ENCODE measurements at places on chromosomes 6 and 20. TPM values are rescaled to one million over a fixed set of nuclear protein-coding genes. Genes with fewer than 3 reads are reported as not detected.

RNF39 gene
- total RNA-seq = not detected

PHACTR2 gene
- 82.3 TPM for total RNA-seq

ARMH2 gene
- total RNA-seq = not detected

PEX7 gene
- 7.0 TPM for total RNA-seq

GRCh38 chr6:133991096-133991593 is 38.1 kb downstream of the TBPL1 start:
- no peaks in the 10 kb centered on the region for H3K27me3 ChIP-seq
- peaks cover 29% of the 10 kb centered on the region for H3K36me3 ChIP-seq
- DNase-seq = peak; percentile 72
- no peak overlapping the region for H3K27ac ChIP-seq
- peaks cover 7% of the 10 kb centered on the region for H3K4me1 ChIP-seq
- H3K4me3 ChIP-seq = no peak overlapping the region

GRCh38 chr20:42959996-42960395 is 229.7 kb downstream of the PTPRT start:
- H3K27ac ChIP-seq = no peak overlapping the region
- no peaks in the 10 kb centered on the region for H3K36me3 ChIP-seq
- no peaks in the 10 kb centered on the region for H3K4me1 ChIP-seq
- DNase-seq = no peak
- no peak overlapping the region for H3K4me3 ChIP-seq
- H3K27me3 ChIP-seq = no peaks in the 10 kb centered on the region

GRCh38 chr20:36463212-36464061 is 77.9 kb upstream of the MYL9 start:
- H3K27ac ChIP-seq = peak overlapping the region; percentile 95
- H3K36me3 ChIP-seq = peaks cover 6% of the 10 kb centered on the region
- H3K27me3 ChIP-seq = no peaks in the 10 kb centered on the region
- H3K4me3 ChIP-seq = peak overlapping the region; percentile 96
- peaks cover 59% of the 10 kb centered on the region for H3K4me1 ChIP-seq

- DNase-seq = no peak
- no peak overlapping the region for H3K4me3 ChIP-seq
- H3K4me1 ChIP-seq = peaks cover 28% of the 10 kb centered on the region
- no peaks in the 10 kb centered on the region for H3K36me3 ChIP-seq
Observed at GRCh38 chr20:43766385-43766784, 39.6 kb upstream of the GTSF1L start.

DNA sequence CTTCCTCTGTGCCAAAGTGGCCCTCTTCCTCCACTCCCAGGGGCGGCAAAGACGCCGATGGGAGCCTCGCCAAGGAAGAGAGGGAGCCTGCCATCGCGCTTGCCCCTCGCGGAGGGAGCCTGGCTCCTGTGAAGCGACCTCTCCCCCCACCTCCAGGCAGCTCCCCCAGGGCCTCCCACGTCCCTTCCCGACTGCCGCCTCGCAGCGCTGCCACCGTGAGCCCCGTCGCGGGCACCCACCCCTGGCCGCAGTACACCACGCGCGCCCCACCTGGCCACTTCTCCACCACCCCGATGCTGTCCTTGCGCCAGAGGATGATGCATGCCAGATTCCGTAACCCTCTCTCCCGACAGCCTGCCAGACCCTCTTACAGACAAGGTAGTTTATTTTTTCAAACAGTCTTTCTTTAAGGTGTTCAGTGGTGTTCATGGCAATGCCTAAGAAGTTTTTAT is 64.9 kb downstream of the FNDC1 start:
- peaks cover 16% of the 10 kb centered on the region for H3K27me3 ChIP-seq
- H3K4me3 ChIP-seq = no peak overlapping the region
- DNase-seq = no peak

DNA sequence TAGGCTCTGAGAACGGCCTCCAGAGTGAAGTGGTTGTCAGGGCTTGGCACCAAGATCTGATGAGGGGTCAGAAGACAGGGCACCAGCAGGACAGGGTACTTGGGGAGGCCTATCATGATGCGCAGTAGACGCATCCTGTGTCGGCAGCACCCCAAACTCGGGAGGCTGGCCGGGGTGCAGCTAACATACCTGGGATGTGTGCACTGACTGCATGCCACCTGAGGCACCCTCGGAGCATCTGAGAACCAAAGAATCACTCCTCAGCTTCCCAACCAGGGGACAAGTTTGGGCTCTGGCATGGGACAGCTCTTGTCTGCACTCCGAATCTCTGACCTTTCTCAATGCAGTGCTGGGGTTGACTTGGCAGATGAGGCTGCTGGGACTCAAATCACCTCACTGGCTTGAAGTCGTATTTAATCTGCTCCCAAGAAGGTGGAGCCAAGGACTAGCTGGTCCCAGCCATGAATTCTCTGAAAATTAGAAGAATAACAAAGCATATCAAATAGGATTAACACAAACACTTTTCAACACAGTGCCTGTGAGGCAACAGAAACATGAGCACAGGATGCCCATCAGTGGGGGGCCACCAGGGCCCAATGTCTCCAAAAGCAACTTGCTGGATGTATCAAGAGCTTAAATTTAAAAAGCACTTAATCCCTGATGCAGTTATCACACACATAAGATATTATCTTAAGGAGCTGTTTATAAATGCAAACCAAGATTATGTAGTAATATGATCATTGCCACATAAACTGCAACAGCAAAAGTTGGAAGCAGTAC is 348.8 kb downstream of the PREX1 start:
- peaks cover 28% of the 10 kb centered on the region for H3K27me3 ChIP-seq
- H3K36me3 ChIP-seq = no peaks in the 10 kb centered on the region
- H3K4me3 ChIP-seq = no peak overlapping the region
- no peak for DNase-seq
- no peaks in the 10 kb centered on the region for H3K4me1 ChIP-seq

DNA sequence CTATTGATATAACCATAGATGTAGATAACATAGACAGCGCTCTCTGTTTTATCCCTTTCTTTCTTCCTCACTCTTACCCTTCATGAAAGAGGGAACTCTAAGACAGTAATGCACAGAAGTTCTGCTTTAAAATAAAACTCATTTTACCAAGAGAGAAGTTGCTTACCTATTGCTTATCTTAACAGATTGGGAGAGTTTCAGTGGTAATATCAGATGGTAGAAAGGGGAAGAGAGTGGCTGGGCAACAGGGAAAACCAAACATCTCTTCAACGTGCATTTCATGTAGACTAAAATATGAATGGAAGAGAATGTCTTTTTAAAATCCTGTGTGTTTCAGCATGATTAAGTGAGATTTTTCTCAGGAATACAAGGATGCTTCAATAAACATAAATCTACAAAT is 45.3 kb upstream of the SIRPG start:
- DNase-seq = no peak
- H3K4me1 ChIP-seq = no peaks in the 10 kb centered on the region
- H3K27ac ChIP-seq = no peak overlapping the region

DNA sequence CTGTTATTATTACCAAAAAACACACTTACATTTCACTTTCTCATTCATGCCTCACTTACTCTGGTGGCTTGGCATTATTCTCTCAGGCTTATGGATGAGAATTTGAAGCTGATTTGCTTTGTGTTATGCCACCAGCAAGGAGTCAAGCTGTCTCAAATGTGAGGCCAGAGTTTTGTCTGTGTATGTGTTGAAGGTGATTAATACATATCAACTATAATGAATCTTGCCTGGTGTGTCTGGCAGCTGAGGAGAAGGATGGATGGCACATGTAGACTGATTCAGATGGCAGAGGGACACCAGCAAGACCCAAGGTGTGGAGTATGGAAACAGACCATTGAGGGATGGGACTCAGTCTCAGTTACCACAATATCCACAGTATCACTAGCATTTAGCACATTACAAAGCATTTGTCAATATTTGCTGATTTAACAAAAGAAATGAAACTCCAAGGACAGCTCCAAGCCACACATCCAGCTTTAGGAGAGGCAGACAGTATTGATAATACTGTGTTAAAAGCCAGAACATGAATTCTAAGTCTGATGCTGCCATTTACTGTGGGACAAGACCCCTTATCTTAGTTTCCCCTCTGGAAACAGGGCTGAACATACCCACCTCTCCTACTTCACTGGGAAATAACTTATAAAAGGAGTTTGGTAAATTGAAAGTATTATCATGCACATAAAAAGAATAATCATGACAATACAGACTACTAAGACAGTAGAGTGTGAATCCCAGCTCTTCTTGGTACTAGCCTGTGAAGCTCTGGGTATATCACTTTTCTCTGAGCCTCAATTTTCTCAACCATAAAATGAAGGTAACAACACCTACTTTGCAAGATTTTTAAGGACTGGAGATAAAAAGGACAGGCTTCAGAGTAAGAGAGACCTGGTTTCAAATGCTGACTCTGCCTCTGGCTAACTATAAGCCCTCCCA is 11.2 kb downstream of the BCL2L1 start:
- peaks cover 74% of the 10 kb centered on the region for H3K36me3 ChIP-seq
- peaks cover 76% of the 10 kb centered on the region for H3K4me1 ChIP-seq
- DNase-seq = no peak
- H3K27ac ChIP-seq = peak overlapping the region; percentile 99
- peak overlapping the region; percentile 62 for H3K4me3 ChIP-seq

DNA sequence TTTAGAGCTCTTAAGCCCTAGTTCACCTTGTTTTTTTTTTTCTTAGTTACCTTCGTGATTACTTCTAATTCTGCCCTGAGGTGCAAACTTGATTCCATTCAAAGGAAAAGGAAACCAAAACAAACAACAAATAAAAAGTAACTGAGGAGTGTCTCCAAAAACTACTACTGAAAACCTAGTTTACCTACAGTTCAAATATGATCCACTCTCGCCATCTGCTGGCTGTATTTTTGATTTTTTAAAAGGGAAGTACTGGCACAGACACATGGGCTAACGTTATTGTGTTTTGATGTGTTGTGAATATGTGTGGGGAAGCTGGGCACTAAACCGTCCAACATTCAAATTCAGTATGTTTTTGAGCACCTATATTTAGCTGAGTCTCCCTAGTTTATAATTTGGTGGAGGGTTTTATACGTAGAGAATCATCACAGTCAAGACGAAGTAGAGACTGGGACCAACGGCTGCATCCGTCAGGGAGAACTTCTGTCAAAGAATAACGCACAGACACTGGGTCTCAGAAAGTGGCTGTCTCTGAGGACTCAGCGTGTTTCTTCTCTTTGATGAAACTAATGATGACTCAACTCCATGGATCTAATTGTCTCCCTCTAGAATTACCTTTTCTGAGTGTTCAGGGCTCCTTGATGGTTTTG is 373.5 kb upstream of the BTBD3 start:
- no peaks in the 10 kb centered on the region for H3K36me3 ChIP-seq
- no peaks in the 10 kb centered on the region for H3K4me1 ChIP-seq
- peaks cover 5% of the 10 kb centered on the region for H3K27me3 ChIP-seq
- H3K4me3 ChIP-seq = no peak overlapping the region
- no peak overlapping the region for H3K27ac ChIP-seq

GRCh38 chr6:131524695-131525336 is 48.2 kb upstream of the ARG1 start:
- peaks cover 12% of the 10 kb centered on the region for H3K27me3 ChIP-seq
- H3K4me1 ChIP-seq = peaks cover 7% of the 10 kb centered on the region
- H3K36me3 ChIP-seq = no peaks in the 10 kb centered on the region
- H3K4me3 ChIP-seq = no peak overlapping the region
- no peak for DNase-seq

DNA sequence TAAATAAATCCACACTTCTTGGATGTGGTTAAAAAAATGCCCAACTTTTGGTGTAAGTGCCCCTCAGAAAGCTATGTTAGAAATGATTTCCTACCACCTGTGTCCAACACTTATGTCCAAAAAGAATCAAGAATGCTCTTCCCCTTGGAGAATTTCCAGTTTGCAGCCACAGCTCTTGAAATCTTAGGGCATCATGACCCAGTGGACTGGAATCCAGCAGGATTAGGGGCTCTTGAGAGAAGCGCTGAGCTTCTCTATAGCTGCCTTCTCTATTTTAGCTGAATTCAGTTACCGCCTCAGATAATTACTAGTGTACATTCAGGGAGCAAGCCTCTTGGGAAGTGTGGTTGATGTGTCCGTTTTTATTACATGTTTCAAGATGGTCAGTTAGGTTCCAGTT is 2.5 kb downstream of the PHACTR1 start:
- no peak overlapping the region for H3K4me3 ChIP-seq
- no peak for DNase-seq
- H3K27me3 ChIP-seq = peaks cover 6% of the 10 kb centered on the region
- H3K4me1 ChIP-seq = peaks cover 15% of the 10 kb centered on the region
- no peaks in the 10 kb centered on the region for H3K36me3 ChIP-seq

- H3K27me3 ChIP-seq = peaks cover 16% of the 10 kb centered on the region
- H3K27ac ChIP-seq = no peak overlapping the region
- no peaks in the 10 kb centered on the region for H3K36me3 ChIP-seq
- no peaks in the 10 kb centered on the region for H3K4me1 ChIP-seq
- no peak overlapping the region for H3K4me3 ChIP-seq
Observed at GRCh38 chr20:48405909-48406308, 421.9 kb downstream of the PREX1 start.

DNA sequence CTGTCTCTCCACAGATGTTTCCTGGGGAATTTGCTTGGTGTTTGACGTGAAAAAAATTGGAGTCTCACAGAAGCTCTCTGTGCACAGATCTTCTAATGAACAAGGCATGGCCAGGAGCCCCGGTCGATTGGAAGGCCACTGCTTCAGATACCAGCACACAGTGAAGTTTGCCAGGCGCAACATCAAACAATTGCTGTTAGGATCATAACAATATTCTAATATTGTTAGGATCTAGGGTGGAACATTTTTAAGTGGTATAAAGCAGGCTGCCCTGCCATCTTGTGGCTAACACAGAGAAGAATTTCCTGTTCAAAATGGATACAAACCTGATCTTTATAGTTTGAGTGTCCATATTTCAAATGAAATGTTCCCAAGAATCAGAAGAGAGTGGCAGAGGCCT is 64.1 kb downstream of the C6orf118 start:
- no peaks in the 10 kb centered on the region for H3K4me1 ChIP-seq
- H3K27me3 ChIP-seq = no peaks in the 10 kb centered on the region
- peaks cover 5% of the 10 kb centered on the region for H3K36me3 ChIP-seq
- no peak overlapping the region for H3K27ac ChIP-seq

- DNase-seq = no peak
- peaks cover 59% of the 10 kb centered on the region for H3K4me1 ChIP-seq
- H3K4me3 ChIP-seq = no peak overlapping the region
- peaks cover 3% of the 10 kb centered on the region for H3K27me3 ChIP-seq
Observed at GRCh38 chr6:111763381-111763780, 109.9 kb downstream of the FYN start.
